ENCODE measurements at places on chromosomes 6 and 20.

GRCh38 chr6:25944688-25945574 is 14.4 kb upstream of the SLC17A2 start:
- DNase-seq = no peak

- DNase-seq = peak; percentile 89
Measured at GRCh38 chr6:156828280-156828703, 51.1 kb downstream of the ARID1B start.

DNA sequence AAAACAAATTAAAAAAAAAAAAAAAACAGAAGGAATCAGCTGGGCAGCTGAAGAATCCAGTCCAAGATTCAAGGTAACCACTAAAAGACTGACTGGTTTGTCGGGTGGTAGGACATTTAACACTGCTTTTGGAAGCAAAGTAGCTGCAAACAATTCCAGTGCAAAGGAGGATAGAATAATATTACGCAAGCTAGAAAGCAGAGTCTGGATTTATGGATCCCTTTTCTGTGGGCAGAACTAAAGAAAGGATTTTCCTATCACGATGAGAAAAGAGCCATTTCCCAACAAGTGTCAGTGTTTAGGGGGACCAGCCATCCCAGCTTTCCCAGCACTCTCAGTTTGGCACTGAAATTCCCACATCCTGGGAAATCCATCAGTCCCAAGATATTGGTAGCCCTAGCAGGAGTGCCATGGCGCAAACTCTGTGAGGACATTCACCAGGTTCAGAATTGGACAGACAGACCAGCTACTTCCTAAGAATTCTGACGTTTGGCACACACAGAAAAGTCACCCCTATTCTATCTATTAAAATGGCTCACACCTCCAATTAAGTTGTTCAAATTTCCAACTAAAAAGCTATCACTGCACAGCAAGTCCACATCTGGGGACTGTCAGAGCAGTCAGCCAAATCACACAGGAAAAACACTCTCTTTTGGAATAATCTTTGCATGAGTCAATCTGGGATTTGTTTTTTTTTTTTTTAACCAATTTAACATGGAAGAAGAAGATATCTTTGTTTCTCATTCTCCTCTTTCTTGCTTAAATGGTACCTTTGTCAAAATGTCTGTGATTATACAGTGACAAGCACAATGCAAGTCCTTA is 356.8 kb upstream of the ARID1B start:
- no peak for DNase-seq

DNA sequence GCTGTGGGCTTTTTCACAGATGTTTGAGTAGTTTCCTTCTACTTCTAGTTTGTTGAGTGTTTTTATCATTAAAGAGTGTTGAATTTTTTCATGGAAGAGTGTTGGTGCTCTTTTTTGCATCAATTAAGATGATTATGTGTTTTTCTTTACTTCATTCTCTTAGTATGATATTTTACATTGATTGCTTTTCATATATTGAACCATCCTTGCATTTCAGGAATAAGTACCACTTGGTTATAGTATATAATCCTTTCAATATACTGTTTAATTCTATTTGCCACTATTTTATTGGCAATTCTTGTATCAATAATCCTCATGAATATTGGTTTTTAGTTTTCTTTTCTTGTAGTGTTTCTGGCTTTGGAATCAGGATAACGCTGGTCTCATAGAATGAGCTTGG is 113.7 kb upstream of the PRDM1 start:
- DNase-seq = no peak

GRCh38 chr20:20780127-20780824 is 67.8 kb upstream of the RALGAPA2 start:
- peak; percentile 90 for DNase-seq

DNA sequence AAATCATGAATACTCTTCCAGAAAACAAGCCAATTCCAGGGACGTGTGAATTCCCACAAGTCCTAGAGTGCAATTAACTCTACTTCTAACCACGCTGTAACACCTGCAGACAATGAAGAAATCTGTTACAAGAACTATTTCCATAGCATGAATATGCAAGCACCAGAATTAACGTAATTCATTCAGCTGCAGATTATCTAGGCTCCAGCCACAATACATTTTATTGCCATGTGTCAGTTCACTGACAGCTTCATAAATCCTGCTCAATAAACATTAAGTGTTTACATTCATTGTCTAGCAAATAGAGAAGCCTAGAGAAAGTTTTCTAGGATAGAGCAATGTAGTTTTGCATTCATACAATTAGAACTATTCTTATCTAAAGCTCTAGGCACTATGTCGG is 1348.5 kb downstream of the GRIK2 start:
- DNase-seq = peak; percentile 11

- no peak for DNase-seq
Measured at GRCh38 chr20:38076548-38076947, 43.0 kb downstream of the RPRD1B start.

DNA sequence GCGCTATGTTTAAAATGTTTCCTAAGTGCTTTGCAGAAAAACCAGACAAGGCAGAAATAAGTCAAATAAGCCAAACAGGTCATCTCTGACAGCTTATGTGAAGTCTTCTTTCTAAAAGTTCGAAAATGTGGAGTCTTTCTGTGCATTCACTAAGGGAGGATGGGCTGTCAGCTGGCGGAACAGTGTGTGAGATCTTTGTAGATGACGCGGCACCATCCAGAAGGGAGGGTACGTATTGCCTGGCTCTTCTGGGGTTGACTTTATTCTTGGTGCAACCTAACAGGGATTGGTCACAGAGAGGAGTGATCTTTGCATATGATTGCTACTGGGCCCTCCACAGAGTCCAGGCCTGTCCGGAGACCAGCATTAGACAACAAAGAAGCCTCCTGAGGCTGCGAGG is 114.5 kb upstream of the EDN1 start:
- DNase-seq = no peak

DNA sequence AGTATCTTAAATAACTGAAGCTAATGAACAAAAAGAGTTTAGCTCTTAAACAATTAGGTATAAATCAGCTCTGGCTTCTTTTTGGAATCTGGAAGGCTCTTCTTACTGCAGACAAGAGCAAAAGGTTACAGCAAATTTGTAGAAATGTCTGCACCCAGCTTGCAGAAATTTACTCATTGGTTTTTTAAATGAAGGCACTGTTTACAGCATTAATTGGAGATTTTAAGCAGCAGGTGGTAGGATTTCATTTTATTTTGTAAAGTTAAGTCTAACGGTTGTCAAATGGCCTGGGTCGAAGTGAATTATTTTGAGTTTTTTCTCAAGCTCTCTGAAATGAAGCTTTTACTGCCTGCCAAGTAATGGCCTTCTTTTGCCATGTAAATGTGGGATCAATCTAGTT is 102.1 kb downstream of the NRSN1 start:
- no peak for DNase-seq

- no peak for DNase-seq
Measured at GRCh38 chr6:165389534-165389933, 80.1 kb upstream of the C6orf118 start.

- DNase-seq = no peak
Measured at GRCh38 chr20:44208165-44208564, 2.4 kb downstream of the OSER1 start.

GRCh38 chr6:26056583-26057350 is 30.5 kb upstream of the HFE start:
- DNase-seq = no peak

DNA sequence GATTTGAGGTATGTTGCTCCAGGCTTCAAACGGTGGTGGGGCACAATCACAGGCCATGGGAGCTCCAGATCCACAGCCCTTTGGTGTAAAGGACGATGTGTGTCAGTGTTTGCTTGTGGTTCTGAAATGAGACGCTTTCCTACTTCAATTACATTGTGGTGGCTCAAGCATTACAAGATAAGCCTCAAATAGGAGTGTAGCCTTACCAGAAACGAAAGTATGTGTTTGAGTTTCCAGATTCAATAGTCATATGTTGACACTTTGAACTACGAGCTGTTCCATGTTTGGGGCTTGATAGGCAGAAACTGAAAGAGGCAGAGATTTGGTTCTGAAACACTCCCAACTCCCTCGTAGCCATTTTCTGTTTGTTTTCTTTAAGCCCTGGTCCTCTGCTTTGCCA is 187.1 kb downstream of the MYLK4 start:
- DNase-seq = no peak

GRCh38 chr20:53974785-53975555 is 95.4 kb downstream of the BCAS1 start:
- DNase-seq = no peak

GRCh38 chr6:100228437-100228833 is 234.4 kb upstream of the MCHR2 start:
- DNase-seq = peak; percentile 24

- no peak for DNase-seq
Measured at GRCh38 chr6:119586250-119586882, 236.8 kb upstream of the MAN1A1 start.

DNA sequence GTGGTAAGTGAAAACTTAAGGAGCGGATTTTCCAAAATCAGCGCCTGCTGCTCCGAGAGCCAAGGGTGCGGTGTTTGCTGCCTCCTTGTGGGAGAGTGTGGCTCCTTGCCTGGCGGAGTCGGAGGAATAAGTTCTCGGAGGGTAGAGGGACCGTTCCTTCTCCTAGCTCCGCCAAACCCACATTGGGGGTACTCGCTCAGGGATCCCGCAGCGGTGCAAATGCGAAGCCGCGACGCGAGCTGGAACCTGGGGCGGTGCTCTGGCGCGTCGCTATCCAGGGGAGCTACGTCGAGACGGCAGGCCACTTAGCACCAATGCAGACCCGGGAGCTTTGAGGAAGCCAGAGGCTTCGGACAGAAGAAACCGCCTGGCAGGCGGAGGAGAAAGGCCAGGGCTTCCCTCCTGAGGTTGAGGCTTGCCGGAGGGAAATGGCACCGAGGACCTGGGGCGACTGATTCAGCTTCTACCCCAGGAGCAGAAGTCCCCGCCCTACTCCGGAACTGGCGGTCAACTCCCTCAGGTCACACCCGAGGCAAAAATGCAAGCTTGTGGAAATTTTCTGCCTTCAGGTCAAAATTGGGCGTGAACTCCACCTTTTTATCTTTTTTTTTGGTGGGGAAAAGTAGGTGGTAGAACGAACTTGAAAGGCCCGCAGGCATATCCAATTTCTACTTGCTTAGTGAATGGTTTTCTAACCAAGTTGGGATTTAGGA is 5.7 kb upstream of the DDX43 start:
- DNase-seq = peak; percentile 63

All from epithelial cell of esophagus (primary cell).